ENCODE measurements at places on chromosomes 7 and 10.
A peak's percentile ranks its signal among the peaks of the same experiment; 100 is the strongest.

DNA sequence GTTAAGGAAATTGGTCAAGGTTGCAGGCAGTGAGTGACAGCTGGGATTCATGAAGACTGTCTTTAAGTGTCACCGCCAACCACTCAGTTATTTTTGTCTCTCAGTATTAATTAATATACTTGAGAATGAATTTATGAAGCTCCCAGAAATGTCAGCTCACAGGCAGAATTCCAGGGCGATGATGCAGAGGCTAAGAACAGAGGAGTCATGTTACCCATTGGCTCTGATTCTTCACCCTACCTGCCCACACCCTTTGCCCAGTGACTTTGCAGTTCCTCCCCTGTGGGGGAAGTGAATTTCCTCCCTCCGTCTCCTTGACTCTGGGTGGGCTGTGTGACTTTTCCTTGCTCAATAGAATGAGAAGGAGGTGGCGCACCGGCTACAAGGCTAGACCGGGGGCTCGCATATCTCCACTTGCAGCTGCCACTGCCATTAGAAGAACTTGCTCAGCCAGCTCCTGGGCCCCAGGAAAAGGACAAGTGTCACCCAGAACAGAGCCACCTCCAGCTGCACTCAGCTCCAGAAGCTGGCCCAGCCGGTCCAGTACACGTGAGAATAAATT lies 157.1 kb upstream of the PRKCQ start:
- no peak for DNase-seq

GRCh38 chr10:7491949-7492659 lies 81.3 kb upstream of the SFMBT2 start:
- no peak for DNase-seq

DNA sequence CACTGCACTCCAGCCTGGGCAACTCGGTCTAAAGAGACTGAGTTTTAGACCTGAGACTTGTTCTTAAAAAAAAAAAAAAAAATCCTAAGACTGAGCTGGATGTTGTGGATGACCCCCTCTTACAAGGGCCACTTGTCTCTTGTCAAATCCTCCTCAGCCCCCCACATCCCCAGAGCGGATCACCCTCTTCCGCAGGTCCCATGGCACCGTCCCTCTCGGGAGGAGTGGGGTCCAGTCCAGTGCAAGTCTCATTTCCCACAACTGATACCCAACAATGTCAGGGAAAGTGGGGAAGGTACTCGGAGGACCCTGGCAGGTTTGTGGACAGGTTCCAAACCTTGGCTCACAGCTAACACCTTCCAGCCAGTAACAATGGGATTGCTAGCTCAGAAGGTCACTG lies 100.3 kb downstream of the ELFN1 start:
- DNase-seq, result no peak

GRCh38 chr7:42175834-42176723 lies 60.9 kb downstream of the GLI3 start:
- no peak for DNase-seq

DNA sequence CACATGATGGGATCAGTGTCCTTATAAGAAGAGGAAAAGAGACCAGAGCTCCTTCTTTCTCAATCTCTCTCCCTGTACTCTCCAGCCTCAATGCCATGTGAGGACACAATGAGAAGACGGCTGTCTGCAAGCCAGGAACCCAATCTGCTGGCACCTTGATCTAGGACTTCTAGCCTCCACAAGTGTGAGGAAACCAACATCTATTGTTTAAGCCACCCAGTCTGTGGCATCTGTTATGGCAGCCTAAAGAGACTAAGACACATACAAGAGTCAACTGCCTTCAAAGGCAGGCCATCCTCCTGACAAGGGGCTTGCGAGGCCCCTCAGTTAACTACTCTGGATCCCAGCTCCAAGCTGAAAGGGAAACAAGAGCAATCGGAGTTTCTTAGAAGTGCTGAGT lies 218.2 kb upstream of the FRMD4A start:
- no peak for DNase-seq

DNA sequence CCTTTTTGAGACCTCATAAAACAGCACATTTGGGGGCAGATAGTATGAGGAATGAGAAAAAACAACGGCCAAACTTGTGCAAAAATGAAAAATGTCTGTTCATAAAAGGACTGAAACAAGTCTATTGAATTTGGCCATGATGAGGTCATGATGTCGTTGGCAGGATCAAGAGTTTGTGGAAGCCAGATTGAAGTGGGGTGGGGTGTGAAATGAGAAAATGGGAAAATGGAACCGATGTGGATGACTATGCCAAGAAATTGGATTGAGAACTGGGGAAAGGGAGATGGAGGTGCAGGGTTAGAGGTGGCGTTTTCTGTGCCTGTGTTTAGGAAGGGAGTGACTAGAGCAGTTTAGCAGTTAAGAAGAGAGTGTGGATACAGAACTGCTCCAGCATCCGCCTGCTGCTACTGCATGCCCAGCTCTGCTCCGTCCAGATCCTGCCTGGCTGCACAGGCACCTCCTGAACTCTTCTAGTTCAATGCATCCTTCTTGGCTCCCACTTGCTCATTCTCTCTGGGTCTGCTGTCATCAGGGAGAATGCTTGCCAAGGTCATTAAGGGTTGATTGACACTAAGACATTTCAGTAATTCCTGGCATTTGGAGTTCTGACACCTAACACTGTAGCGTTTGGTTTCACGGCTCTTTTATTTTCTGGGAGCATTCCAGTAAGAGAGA lies 111.9 kb downstream of the GALNT17 start:
- DNase-seq, result no peak

- DNase-seq, result no peak
Observed at GRCh38 chr7:115319541-115319940, 397.6 kb downstream of the MDFIC start.

- no peak for DNase-seq
Observed at GRCh38 chr7:110224643-110225042, 866.3 kb upstream of the LRRN3 start.

DNA sequence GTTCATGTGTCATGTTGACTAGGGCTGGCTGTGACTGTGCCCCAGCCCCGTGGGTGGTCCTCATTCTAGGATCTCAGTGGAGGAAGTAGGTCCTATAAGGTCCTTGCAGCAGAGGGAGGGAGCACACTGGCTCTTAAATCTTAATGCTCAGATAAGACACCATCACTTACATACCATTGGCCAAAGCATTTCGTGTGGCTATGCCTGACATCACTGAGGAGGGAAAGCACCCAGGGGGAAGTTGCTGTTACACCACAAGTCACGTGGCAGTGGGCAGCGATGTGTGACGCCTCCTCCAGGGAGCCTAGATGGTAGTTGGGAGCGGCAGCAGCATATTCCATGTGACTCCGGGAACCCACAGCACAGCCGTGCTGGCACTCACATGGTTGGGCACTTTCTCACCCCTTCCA lies 224.7 kb upstream of the SH2B2 start:
- DNase-seq, result no peak

- no peak for DNase-seq
Observed at GRCh38 chr10:112732277-112732921, 217.6 kb upstream of the TCF7L2 start.

- DNase-seq, result no peak
Observed at GRCh38 chr10:37972396-37972795, 4.1 kb downstream of the ZNF25 start.

- DNase-seq, result no peak
Observed at GRCh38 chr10:24440817-24441797, 232.2 kb downstream of the KIAA1217 start.

DNA sequence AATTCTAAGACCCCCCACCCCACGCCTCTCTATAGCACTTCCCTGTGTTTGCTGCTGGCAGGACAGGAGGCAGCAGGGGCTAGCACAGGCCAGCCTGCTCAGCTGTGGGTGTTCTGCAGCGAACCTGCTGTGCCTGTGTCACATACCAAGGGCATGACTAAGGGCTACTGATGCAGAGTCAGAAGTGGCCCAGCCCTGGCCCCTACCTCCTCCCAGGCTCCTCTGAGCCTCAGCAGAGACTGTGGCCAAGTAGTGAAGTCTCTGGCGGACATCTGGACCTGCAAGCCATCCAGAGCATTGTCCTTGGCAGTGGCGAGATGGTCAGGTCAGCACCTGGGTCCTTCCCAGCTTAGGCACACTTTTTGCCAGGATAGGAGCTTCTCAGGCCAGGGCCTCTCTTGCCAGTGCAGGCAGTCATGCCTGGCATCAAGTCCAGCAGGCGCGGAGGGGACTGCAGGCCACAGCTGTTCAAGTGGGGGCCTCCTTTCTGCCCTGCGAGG lies 116.3 kb upstream of the RET start:
- no peak for DNase-seq

GRCh38 chr7:111560773-111561653 lies 1.3 kb downstream of the IMMP2L start:
- DNase-seq, result no peak

DNA sequence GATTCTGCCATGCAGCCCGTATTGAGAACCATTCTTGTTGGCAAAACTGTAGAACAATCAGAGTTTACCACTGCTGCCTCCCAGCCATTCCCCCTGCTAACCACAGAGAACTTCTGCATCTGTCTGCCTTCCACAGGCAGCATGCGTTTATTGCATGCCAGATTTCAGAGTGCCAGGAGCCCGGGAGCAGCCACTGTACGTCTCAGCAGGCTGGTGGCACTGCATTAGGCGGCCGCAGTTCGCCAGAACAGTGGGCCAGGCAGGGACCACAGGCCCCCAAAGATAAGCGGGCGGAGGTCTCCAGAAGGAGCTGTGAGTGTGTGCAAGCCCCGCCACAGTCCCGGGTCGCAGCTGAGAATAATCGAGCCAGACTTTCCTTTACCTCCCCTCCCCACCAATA lies 31.8 kb downstream of the ZNF467 start:
- no peak for DNase-seq

DNA sequence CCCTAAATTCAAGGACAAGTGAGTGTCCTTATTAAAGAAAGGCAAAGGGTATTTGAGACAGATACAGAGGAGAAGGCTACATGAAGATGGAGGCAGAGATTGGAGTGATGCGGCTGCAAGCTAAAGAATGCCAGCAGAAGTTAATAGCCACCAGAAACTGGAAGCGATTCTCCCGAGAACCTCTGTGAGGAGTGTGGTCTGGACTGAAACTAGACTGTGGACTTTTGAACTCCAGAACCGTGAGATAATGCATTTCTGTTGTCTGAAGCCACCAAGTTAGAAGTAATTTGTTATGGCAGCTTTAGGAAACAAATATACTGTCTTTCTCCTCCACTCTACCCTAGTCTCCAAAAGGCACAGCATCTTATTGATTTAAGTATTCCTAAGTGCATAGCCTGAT lies 80.3 kb upstream of the CREB5 start:
- no peak for DNase-seq

DNA sequence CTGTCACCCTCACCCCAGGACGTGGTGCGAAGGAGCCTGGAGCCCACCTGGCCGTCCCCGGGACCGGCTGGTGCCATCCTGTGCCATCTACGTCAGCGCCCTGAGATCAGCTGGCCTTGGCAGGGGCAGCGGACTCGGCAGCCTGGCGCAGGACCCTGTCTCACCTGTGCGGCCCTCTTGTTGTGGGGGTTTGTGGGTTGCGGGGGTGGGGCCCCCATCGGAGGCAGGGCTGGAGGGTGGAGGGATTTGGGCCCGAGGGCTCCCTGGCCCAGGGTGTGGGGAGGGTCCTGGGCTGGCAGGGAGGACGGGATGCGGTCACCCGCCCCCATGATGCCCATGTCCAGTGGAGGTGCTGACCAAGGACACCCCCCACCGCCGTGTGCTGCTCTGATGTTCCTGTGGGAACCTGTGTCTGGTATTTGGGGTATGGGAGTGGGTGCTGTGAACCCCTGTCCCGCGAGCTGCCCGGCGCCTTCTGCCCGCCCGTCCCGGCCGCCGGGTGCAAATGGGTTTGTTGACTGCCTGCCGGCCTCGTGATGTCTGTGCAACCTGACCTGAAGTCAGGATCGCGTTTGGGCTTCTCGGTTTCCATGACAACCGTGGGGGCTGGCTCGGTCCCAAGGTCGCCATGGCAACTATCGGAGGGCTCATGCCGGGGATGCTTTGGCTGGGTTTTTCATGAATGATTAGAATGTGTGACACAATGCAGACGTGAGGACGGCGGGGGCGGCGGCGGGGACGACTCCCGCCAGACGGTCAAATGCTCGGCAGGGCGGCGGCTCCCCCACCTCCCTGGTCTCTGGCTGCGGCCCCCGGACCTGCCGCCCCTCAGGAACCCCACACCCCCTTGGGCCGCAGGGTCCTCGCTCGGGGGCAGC lies 7.3 kb downstream of the MAFK start:
- DNase-seq, result peak; percentile 24

DNA sequence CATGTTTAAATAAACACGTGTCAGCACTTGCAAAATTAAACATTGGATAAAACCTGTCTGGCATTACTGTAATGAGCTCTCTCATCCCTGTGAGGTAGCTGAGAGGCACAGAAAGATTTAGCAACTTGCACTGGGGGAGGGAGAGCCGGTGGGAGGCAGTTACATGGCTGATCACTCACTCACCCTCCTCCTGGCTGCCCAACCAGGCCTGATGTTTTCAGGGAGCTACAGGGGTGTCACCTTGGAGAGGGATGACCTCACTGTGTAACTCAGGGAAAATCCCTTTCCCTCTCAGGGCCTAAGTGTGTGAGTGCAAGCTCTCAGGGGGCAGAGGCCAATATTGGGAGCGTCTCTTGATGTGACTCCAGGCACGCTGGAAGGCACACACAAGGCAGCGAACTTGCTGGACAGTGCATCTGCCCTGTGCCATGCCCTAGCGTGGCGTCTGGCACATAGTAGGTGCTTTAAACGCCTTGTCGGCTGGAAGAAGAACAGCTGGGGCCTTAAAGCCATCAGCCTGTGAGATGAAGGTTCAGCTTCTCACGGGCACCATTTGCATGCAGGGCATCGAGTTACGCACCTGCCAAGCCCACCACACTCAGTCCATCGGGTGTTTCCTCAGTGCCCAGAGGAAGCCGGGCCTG lies 51.1 kb downstream of the ELFN1 start:
- DNase-seq, result no peak

GRCh38 chr10:2165771-2166460 lies 428.6 kb upstream of the ADARB2 start:
- DNase-seq, result no peak

DNA sequence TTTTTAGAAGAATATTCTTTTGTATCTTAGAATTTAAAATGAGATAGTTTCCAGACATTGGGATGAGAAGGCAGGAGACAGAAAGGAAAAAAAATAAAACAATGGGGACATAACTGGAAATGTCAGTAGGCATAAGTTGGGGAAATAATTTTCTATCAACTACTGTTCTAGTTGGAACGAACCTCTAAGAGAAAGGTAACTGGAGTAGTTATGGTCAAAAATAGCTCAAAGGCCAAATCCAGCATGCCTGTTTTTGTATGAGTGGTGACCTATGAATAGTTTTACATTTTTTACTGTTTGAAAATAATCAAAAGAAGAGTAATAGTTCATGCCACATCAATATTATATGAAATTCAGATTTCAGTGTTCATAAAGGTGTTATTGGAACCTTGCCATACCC lies 252.2 kb upstream of the CSTF2T start:
- no peak for DNase-seq

- no peak for DNase-seq
Observed at GRCh38 chr10:122269059-122269687, 1.9 kb upstream of the BTBD16 start.

GRCh38 chr7:111855161-111855841 lies 293.0 kb upstream of the IMMP2L start:
- DNase-seq, result no peak
